NCI-H2081 treated with DMSO at 0.1 percent for 48 hours (cell line): ENCODE measurements at places on chromosomes 4 and X.

DNA sequence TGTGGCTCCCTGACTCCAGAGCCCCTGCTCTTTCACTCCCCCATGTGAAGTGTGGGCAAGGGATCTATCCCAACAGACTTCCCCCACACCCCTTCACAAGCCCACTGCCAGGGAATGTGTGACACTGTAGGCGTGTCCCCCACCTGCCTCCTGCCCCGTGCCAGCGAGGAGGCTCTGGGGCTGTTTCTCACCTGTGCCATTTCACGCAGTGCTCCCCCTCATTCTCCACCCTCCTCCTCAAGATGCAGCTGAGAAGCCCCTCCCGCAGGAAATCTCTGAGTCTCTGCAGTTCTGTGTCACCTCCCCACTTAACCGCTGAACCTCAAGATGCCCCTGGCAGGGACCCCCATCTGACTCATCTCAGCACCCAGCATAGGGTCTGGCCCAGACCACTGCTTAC is 5.4 kb downstream of the MAN2B2 start:
- DNase-seq = no peak

DNA sequence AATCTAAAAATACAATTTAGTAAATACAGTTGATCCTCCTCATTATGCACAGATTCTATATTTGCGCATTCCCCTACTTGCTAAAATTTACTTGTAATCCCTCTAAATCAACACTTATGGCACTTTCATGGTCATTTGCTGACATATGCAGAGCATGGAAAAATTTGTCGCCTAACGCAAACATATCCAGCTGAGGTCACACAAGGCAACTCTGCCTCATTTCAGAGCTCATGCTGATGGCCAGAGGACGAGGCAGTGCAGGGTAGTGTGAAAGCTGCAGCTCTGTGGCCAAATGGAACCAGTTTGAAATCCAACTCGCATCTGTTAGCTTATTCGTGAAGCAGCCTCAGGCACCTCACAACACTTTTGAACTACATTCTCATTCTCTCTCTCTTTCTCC is 39.7 kb upstream of the KLHL2 start:
- DNase-seq = no peak

DNA sequence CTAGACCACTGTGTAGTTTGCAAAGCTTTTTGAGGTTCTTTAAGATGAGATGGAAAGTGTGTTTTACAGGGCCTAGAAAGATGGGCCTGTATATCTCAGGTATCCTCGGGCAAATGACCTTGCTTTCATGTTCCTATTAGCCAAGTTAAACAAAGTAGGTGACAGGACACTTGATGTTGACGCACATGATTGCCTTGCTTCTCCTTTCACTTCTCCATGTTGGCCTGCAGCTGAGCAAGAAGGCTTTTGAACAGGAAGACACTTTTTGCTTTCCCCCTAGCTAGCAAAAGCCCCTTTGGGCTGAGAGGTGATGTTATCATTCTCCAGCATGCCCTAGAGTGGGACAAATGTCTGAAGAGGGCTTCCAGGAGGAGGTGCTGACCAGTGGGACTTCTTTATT is 202.1 kb downstream of the GPC3 start:
- no peak for DNase-seq

DNA sequence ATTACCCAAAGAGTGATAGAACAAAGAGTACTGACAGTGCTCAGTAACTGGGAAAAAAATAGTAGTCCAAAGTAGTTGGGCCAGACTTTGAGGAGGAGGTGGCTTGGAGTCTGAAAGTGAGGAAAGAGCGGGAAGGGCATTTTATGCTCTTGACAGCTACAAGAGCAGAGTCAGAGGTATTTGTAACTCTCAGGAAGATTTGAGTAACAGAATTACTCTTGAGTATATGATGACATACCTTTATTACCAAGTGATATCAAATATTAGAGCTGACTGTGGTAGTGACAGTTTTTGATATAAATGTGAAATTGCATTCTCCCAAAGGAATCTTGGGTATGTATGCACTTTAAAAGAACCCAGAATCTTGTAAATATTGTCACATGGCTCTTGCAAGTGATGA is 2.2 kb downstream of the SLAIN2 start:
- no peak for DNase-seq

- DNase-seq = no peak
Observed at GRCh38 chr4:124737619-124738018, 25.1 kb upstream of the ANKRD50 start.

GRCh38 chr4:14078326-14078725 is 450.8 kb upstream of the BOD1L1 start:
- no peak for DNase-seq

- no peak for DNase-seq
Observed at GRCh38 chr4:42401171-42401570, 3.9 kb downstream of the SHISA3 start.

DNA sequence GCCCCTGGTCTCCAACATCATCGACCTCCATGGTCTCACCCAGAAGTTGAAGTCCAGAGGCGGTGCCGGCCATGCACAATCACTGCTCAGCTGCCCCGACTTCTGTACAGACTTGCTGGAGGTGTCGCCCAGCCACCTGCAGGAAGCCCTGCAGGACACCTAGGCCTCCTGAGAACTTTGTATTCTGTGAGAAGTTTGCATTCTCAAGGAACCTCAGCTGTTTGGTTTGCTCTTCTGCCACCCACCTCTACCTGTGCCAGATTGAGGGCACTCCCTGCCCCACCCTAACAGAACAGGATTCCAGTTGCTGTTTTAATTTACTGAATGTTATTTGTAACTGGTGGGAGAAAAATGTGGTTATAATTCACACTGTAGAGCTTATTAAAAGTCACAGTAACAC is 46.8 kb downstream of the TRIM61 start:
- DNase-seq = no peak

GRCh38 chr4:23006756-23007155 is 314.0 kb downstream of the GBA3 start:
- no peak for DNase-seq
